G401 (cell line): ENCODE measurements at places on chromosomes 2 and 18. TPM values are rescaled to one million over a fixed set of nuclear protein-coding genes. Genes with fewer than 3 reads are reported as not detected.

Gene MGAT4A
- total RNA-seq, result 3.0 and 4.4 TPM in 2 replicates

Gene ASB18
- not detected in 2 replicates for total RNA-seq

Gene PSMA8
- total RNA-seq, result not detected in 2 replicates

Gene FIGN
- total RNA-seq, result 2.1 and 3.7 TPM in 2 replicates

Gene MDH1B
- total RNA-seq, result 2.6 and 6.9 TPM in 2 replicates

Gene TMEM200C
- not detected in 2 replicates for total RNA-seq

Gene MAPK4
- not detected in 2 replicates for total RNA-seq

Gene MARCHF4
- total RNA-seq, result 0.06 and 0.14 TPM in 2 replicates

Gene SPHKAP
- total RNA-seq, result not detected in 2 replicates

Gene ZEB2
- total RNA-seq, result not detected in 2 replicates

Gene LYPD6
- total RNA-seq, result 10.7 and 13.4 TPM in 2 replicates

Gene IL1A
- total RNA-seq, result not detected in 2 replicates

Gene RESP18
- not detected in 2 replicates for total RNA-seq

Gene EIF2AK3
- total RNA-seq, result 9.8 and 13.5 TPM in 2 replicates

Gene EN1
- not detected in 2 replicates for total RNA-seq

Gene GKN2
- not detected in 2 replicates for total RNA-seq

Gene NCL
- 159 and 386 TPM in 2 replicates for total RNA-seq

Gene HTR2B
- 4.6 and 5.4 TPM in 2 replicates for total RNA-seq

Gene CERKL
- not detected in 2 replicates for total RNA-seq

Gene C2orf15
- total RNA-seq, result 2.4 TPM in 1 of 2 replicates, not detected in the other

Gene LBX2
- total RNA-seq, result not detected in 2 replicates

Gene HOXD10
- not detected in 2 replicates for total RNA-seq

Gene LCT
- total RNA-seq, result not detected in 2 replicates

Gene REG3A
- not detected in 2 replicates for total RNA-seq

Gene PRKCE
- total RNA-seq, result 3.9 TPM in 2 replicates
